ENCODE measurements at places on chromosomes 6 and 20.

DNA sequence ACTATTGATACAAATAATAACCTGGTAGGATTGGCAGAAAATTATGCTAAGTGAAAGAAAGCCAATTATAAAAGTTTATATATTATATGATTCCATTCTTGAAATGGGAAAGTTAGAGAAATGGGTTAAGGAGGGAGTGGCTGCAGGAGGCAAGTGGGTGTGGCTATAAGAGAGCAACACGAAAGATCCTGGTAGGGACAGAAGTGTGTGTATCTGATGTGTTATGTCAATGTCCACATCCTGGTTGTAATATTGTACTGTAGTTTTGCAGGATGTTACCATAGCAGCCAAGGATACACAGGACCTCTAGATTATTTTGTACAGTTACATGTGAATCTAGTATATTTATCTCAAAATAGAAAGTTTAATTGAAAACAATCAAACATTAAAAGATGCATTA lies 46.8 kb downstream of the SNX5 start:
- DNase-seq = no peak

- DNase-seq = no peak
Observed at GRCh38 chr20:54479138-54479906, 3.9 kb downstream of the DOK5 start.

GRCh38 chr6:112802144-112802543 lies 455.0 kb downstream of the RFPL4B start:
- DNase-seq = no peak

- DNase-seq = no peak
Observed at GRCh38 chr6:112215488-112216284, 38.7 kb downstream of the LAMA4 start.

DNA sequence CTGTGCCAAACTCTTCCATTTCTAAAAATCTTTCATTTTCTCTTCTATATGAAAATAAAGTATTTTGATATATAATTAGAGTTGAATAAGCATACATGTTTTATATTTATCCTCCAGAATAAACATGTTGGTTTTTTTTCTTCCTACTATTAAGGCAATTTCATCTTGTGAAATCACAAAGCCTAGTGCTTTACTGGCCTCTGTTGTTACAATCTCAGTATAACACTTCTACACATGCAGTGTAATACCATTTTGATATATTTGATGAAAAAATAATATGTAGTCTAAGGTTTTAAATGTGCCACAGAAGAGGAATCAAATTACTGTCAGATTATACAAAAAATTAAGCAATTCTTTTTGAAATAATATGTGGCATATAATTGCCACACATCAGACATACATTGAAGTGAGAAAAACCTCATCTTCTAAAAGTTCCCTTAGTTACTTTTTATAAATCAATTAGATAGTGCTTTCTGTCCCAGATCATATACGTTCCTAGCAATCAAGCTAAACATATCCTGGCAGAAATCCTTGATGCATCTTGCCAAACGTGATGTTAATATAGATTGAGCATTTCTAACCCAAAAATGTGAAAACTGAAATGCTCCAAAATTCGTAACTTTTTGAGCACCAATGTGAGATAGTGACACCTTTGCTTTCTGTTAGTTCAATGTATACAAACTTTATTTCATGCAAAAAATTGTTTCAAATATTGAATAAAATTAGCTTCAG lies 225.1 kb upstream of the MANEA start:
- no peak for DNase-seq

GRCh38 chr6:25318589-25318988 lies 39.4 kb downstream of the CARMIL1 start:
- DNase-seq = no peak

DNA sequence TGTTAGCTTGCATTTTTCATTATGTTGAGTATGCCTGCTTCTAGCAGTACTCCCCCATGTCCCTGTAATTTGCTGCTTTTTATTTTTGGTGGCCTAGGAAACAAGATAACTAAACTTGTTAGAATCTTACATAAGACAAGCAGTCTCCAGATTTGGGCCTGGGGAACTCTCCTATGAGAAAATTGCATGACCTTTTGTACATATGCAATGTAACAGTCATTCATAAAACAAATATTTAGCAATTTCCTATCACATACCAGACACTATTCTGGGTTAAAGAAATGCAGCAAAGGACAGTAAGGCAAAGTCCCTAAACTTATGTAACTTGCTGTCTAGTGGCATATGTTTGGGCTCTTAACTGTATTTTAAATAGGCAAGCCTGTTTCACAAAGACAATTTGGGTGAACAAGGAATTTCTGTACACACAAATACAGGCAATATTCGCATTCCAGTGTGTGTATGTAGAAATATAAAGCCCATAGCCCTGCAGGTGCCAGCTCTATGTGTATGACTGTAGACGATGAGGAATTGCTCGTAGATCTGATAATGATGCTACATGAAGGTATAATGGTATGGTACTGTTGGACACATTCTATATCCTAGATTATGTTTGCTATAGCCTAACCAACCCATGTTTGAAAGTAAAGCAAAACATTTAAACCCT lies 305.2 kb upstream of the CITED2 start:
- DNase-seq = no peak

- DNase-seq = no peak
Observed at GRCh38 chr20:32908334-32909292, 49.9 kb downstream of the EFCAB8 start.

- DNase-seq = no peak
Observed at GRCh38 chr6:15739867-15740266, 77.0 kb upstream of the DTNBP1 start.

GRCh38 chr6:129701721-129702455 lies 8.1 kb downstream of the ARHGAP18 start:
- DNase-seq = no peak

DNA sequence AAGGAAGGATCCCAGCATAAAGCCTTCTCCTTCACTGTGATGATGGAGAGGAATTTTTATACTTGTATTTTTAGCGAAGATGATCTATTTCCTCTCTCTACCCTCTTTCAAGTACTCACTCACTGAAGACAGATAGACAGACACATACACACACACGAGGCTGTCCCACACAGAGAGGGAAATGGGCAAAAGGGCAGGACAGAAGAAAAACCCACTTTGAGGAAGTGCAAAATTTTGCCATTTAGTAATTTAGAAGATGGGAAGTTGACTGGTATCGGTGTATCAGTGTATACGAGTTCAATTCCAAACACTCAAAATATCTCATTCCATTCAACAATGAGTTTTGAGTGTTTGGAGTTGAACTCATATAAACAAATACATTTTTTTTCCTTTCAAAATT lies 30.9 kb downstream of the HEBP2 start:
- DNase-seq = no peak

DNA sequence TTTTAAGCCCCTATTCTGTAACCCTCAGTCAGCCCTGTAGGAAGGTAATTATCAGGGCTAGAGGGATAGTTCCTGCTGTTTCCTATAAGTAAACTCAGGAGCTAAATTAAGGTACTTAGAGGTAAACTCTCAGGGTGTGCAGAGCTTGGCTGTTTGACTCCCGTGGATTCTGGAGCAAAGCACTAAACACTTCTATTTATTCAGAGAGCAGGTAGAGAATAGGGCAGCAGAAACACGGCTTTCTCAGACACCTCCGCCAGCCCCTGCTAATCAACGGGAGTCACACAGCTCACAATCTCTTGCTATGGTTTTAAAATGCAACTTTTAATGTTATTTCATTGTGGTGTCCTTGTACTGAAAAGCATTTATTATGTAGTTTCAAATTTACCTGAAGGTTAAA lies 21.8 kb downstream of the PRKN start:
- DNase-seq = no peak

GRCh38 chr6:19812512-19813119 lies 24.6 kb upstream of the ID4 start:
- DNase-seq = no peak

DNA sequence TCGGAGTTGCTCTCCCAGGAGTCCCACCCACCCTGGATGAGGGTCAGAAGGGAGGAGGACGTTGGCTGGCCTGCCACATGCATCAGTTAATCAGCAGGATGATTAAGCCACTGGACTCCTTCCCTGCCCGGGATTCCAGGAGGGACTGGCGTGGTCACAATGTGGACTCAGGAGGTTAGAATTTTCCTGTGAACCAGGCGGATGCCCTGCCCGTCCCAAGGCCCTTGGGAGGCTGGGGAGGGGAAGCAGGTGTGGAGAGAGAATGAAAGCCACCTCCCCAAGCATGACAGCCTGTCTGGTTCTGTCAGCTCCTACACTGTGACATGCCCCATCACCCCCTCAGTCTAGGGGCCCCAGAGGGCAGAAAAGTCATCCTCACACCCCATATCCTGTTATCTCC lies 11.6 kb upstream of the ITPR3 start:
- DNase-seq = no peak

DNA sequence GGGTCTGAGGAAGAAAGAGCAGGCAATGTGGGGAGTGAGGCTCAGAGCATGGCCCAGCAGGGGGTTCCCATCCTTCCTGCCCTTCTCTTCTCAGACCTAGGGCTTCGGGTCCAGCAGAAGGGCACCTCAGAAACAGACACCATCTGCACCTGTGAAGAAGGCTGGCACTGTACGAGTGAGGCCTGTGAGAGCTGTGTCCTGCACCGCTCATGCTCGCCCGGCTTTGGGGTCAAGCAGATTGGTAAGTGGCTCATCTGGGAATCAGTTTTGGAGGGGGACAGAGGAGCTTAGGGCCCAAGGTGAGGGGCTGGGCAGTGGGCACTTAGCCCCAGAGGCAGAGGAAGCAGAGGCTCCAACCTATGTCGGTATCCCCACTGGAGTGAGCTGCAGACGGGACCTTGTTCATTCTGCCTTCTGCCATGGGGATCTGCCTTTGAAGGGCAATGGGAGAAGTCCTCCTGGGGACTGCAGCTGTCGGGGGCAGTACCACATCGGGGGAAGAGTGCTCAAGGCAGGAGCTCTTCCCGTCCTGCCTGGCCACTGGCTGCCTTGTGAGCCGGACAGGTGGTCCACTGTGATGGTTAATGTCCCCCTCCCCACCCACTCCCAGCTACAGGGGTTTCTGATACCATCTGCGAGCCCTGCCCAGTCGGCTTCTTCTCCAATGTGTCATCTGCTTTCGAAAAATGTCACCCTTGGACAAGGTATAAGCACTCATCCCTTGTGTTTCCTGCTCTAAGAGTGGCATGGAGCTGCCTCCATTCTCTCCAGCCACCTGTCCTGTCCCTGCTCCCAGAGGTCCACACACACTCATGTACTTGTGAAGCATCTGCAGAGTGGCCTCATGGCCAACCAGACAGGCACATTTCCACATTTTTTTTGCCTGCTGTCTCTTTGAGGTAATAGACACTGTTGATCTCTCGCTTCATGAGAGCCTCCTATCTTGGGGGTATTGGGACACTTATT lies 4.7 kb downstream of the CD40 start:
- no peak for DNase-seq

- DNase-seq = no peak
Observed at GRCh38 chr6:49118478-49118877, 344.6 kb downstream of the MMUT start.

DNA sequence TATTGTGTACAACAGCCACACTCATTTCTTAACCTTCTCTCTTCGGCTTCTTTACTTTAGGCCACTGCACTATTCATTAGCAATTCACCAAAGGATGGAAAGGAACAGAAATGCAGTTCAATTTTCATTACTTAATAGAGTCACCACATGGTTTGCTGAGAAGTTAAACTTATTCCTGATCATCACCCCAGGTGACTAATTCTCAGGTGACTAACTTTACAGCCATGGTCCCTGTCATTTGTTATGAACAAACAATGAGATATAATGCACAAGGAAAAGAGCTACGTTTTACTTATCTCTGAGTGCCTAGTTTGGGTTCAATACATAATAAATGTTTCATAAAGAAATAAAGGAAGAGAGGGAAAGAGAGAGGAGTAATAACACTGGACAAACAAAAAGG lies 45.8 kb upstream of the DST start:
- DNase-seq = no peak

DNA sequence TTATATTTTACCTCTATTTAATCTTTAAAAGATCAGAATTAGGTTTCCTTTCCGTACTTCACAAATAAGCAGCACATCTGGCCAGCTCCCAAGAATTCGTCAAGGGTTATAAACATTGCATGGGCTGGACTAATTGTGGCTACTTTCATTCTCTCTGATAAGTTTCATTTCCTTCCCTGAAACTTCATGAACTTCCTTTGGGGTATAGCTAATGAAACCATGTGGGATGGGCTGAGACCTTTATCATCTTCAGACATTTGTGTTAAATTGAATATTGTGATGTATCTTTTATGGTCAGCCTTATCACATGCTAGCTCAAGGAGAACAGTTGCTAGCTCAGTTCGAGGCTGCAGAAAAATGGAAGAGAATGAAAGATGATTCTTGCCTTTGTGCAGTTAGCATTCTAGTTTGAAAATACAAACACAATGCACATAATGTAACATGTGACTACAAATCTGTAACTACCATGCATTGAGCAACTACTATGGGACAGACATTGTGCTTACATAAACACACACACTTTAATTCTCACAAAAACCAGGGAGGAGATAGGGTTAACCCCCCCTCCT lies 1.7 kb upstream of the GMPR start:
- DNase-seq = no peak

GRCh38 chr6:84897988-84898594 lies 133.7 kb upstream of the TBX18 start:
- no peak for DNase-seq

DNA sequence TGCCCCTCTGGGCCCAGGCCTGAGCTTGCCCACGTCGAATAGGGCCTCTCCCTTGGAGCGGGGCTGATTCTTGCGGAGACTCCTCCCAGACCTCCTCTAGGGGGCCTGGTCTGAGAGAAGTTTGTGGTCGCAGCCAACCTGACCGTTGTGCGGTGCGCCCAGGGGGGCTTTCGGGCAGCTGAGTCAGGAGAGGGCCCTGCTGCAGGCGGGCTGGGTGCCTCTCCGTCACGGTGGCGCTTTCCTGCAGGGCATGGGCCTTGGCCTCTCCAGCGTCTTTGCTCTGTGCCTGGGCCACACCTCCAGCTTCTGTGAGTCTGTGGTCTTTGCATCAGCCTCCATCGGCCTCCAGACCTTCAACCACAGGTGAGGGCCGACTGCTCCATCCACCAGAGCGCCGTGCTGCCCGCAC lies 12.9 kb downstream of the SLC17A9 start:
- DNase-seq = no peak

DNA sequence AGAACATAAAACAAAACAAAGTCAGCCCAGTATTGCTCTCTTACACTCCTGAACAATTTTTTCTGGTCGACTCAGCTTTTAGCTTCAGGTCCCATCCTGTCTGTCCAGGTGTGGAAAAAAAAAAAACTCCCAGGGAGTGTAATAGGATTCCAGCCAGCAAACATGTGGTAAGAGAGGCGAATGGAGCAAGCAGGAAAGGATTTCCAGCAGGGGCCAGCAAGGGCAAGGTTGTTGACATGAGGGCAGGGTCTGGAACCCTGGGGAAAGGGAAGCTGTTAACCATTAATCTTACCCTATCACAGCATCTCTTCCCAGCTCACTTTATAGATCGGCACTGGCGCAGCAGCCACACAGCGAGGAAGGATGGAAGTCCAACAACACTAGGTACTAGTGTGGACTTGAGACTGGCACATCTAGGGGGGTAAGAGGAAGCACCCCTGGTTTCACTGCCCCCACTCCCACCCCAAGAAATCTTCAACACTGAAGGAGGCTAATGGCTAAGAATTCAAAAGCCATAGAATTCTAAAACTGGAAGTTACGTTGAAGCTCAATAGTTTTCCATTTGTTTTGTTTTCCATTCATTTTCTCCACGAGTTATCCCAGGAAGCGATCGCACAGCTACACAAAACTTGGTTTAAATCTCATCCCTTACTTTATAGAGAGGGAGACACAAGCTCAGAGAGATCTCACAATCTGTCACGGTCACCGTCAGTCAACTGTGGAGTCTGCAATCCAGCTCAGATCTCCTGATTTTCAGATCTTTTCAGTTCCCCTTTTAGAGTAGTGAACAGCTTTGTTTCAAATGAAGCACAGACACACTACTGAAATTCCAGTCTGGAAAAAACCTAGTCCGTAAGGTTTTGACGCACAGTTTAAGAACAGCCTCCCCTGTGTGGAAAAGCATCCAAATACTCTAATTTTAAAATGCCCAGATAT lies 53.3 kb downstream of the SLC22A23 start:
- DNase-seq = no peak

All from tibial nerve (tissue), 4 donors.